ENCODE measurements at places on chromosomes 7 and 10. TPM values are rescaled to one million over a fixed set of nuclear protein-coding genes. Genes with fewer than 3 reads are reported as not detected.

DNA sequence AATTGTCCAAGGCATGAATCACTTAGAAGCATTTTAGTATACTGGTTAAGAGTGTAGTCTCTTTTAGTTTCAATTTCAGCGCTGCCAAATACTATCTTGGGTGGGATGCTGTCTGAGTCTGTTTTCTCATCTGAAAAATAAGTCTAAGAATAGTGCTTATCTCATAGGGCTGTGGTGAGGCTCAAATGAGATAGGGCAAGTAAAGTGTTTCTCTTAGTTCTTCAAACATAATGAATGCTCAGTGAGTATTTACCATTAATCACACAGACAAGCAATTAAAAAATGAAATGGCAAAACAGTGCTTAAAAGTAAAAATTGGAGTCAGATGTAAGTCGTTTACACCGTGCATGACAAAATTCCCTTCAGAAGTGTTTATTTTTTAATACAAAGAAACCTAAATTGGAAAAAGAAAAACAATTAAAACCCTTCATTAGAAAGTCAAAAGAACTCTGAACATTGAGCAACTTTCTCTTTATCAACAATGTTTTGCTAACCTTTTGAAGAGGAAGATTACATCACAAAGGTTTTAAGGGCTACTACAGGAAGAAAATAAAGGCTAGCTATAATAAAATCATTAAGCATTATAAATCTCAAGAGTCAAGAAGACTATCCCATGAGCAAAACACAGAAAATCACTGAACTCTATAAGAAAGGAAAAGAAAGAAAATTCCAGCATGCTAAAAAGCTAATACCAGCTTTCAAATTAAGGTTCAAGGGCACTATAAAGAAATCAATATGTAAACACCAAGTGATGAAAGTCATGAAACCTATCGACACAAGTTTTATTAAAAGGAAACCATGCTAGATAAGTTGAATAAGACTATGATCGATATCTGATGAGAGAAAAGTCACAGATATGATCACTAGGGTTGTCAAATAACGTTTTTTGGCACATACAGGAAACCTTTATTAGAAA lies 45.6 kb upstream of the C1GALT1 start:
- no peak overlapping the region for H3K4me3 ChIP-seq
- peaks cover 4% of the 10 kb centered on the region for H3K4me1 ChIP-seq
- H3K27me3 ChIP-seq: no peaks in the 10 kb centered on the region
- DNase-seq: no peak
- peaks cover 4% of the 10 kb centered on the region for H3K36me3 ChIP-seq

The PON1 gene
- total RNA-seq: not detected

DNA sequence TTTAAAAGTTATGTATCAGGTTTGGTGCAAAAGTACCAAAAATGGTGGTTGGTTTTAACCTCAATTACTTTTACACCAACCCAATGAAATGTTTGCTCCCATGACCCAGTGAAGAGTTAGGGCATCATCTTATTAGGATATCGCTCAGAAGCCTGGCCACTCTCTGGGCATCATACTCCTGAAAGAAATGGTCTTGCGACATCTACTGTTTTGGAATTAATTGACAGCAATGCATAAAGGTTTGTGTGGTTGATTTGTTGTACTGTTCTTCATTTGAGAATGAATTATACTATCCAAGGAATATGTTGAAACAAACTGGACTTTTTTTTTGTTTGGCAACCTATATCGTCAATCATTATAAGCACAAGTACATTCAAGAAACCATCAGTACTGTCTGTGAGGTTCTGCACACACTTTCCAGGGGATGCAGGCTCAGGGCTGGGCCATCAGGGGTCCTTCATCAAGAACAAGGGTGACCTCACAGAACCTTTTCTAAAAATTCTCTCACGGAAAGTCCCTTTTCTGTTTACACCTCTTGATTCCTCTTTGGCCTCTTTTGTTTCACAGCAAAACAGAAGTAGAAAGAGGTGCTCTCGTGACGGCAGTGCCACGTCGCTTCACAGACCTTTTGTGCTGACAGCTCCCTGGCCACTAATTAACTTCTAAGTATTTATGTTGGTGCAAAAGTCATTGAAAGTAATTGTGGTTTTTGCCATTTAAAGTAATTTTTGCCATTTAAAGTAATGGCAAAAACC lies 117.2 kb upstream of the KLF6 start:
- peaks cover 13% of the 10 kb centered on the region for H3K4me1 ChIP-seq
- DNase-seq: no peak
- peaks cover 15% of the 10 kb centered on the region for H3K36me3 ChIP-seq
- H3K27ac ChIP-seq: no peak overlapping the region

The HECW1 gene
- not detected for total RNA-seq

DNA sequence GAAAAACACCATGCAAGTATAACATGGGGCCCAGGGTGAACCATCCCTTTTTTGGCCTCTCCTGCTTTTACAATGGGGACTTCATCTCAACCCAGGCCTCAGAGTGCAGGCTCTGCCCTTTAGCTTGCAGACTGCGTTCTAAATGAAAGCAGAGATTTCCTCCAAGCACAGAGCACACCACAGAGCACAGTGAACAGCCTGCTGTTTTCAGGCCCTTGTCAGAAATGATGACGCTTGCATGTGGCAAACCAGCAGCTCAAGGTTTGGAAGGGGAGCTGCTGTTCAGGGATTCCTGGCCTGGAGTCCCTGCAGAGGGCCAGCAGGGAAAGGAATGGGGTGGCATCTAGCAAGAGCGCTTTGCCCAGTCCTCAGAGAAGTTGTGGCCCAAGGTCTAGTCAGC lies 167.3 kb upstream of the CDCA7L start:
- H3K4me1 ChIP-seq: peaks cover 5% of the 10 kb centered on the region
- H3K36me3 ChIP-seq: no peaks in the 10 kb centered on the region
- H3K4me3 ChIP-seq: no peak overlapping the region
- no peak overlapping the region for H3K27ac ChIP-seq

- peaks cover 10% of the 10 kb centered on the region for H3K36me3 ChIP-seq
- no peak overlapping the region for H3K27ac ChIP-seq
- peak overlapping the region; percentile 70 for H3K4me3 ChIP-seq
These were observed 2.7 kb downstream of the VGF start for GRCh38 chr7:101162551-101163278.

- no peaks in the 10 kb centered on the region for H3K36me3 ChIP-seq
- H3K4me3 ChIP-seq: no peak overlapping the region
- peaks cover 5% of the 10 kb centered on the region for H3K4me1 ChIP-seq
These were observed 148.8 kb downstream of the TAX1BP1 start for GRCh38 chr7:27888736-27889135.

DNA sequence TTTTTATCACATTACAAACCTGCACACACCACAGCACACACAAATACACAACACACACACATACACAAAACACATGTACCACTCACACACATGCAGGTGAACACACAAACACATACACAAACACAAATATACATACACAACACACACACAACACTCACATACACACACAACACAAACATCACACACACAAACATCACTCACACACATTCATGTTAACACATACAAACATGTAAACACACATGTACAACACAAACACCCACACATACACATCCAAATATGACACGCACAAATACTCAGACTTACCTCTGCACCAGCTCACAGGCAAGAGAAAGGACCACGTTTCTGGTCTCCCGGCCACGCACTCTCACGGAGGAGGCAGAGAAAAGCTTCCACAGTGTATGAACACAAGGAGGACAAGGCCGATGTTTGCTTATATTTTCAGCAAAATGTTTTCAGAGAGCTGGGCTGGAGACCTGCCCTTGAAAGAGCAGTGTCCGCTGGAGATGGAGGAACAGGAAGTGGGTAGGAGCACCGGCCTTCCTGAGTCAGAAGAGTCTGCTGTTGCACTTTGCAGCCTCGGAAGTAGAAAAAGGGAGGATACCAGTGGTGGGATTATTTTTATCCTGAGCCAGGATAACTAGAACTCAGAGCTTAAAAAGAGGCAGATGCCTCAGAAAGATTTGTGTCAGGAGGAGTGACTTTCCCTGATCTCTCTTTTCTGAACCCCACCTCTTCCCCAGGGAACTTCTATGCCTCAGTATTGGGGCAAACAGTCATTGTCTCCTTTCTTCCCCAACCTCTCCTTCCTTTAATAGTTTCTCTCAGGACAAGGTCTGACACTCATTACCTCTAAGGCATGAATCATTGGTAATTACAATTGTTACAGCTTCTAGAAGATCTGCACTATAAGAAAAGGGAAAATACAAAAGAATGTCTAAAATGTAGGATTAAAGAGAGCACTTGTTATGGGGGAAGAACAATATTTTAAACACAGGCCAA lies at the start of gene GIMAP6:
TSS of gene GIMAP6 (minus strand) at position 520 of the 999 bp plus-strand sequence. CDS start 2,243 bp downstream, outside the sequence.
- H3K36me3 ChIP-seq: peaks cover 67% of the 10 kb centered on the region
- peak within 1 kb of the TSS; percentile 93 for H3K4me3 ChIP-seq
- H3K27me3 ChIP-seq: no peaks in the 10 kb centered on the region
- H3K4me1 ChIP-seq: peaks cover 46% of the 10 kb centered on the region

- H3K4me1 ChIP-seq: no peaks in the 10 kb centered on the region
- no peak for DNase-seq
- no peak overlapping the region for H3K27ac ChIP-seq
- no peaks in the 10 kb centered on the region for H3K36me3 ChIP-seq
- H3K4me3 ChIP-seq: no peak overlapping the region
These were observed 345.9 kb downstream of the KIF20B start for GRCh38 chr10:90047243-90047729.

The TCAF2 gene
- 20.9 TPM for total RNA-seq

- H3K4me3 ChIP-seq: no peak overlapping the region
- H3K4me1 ChIP-seq: no peaks in the 10 kb centered on the region
- no peaks in the 10 kb centered on the region for H3K27me3 ChIP-seq
- no peak for DNase-seq
- no peak overlapping the region for H3K27ac ChIP-seq
- H3K36me3 ChIP-seq: no peaks in the 10 kb centered on the region
These were observed 91.4 kb downstream of the TMEM130 start for GRCh38 chr7:98778421-98778820.

- H3K36me3 ChIP-seq: no peaks in the 10 kb centered on the region
- DNase-seq: no peak
- H3K4me1 ChIP-seq: peaks cover 7% of the 10 kb centered on the region
- no peak overlapping the region for H3K4me3 ChIP-seq
- no peak overlapping the region for H3K27ac ChIP-seq
- H3K27me3 ChIP-seq: peaks cover 8% of the 10 kb centered on the region
These were observed 34.0 kb downstream of the TMEM270 start for GRCh38 chr7:73894733-73895551.

The C10orf53 gene
- total RNA-seq: not detected

GRCh38 chr10:123865880-123866279 lies 25.7 kb downstream of the CPXM2 start:
- H3K4me1 ChIP-seq: no peaks in the 10 kb centered on the region
- H3K27me3 ChIP-seq: peaks cover 3% of the 10 kb centered on the region

DNA sequence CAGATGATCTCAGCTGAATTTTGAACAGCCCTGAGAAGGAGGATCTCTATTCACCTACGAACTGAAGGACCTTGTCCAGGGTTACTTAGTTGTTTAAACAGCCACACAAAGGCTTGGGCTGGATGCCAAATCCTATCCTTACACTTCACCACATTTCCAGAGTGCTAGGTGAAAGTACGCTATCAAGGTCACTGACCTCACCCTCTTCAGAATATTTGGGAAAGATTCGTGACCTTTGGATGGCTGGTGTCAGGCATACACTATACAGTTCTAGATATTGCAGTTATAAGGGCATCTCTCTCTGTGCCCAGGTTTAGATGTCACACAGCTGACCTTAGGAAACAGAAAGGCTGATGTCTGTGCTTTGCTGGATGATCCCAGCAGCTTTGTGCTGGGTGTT lies 61.2 kb upstream of the ABLIM1 start:
- no peaks in the 10 kb centered on the region for H3K4me1 ChIP-seq
- no peak overlapping the region for H3K27ac ChIP-seq
- H3K4me3 ChIP-seq: no peak overlapping the region
- DNase-seq: no peak
- no peaks in the 10 kb centered on the region for H3K36me3 ChIP-seq

DNA sequence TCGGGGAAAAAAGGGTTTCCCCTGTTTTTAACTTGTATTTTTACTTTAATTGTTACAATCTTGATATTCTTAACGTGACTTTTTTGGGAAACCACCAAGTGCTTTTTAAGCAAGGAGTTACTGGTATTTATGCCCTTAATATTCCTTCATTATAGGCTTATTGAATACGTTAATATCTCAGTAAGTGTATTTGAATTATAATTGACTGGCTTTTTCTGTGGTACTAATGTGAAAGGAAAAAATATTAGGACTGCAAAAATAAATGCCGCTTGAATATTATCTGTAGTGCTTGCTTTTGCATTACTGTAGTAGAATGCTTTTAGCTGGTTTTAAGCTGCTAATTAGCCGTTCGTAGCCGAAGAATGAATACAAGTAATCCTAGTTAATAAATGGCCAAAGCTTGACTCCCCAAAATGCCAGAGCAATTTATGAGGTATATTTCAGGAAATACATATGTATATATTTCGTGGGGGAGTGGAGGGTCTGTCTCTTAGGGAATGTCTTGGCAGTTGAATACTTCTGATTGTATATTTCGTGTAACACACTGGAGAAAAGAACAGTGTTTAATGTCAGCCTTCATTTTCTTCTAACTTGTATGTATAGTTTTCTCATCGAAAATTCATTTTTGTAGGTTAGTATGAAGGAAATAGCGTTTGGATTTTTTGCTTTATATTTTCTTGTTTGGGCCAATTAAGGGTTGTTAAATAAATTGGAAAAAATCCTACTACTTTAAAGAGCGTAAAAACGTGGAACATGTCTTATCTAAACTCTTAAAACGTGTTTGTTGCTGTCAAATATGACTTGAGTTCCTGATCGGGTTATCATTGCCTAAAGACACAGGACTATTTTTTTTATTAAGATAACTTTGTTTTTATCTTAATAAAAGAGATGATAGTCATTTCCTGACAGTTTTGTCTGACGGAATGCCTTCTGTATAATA lies 1.5 kb downstream of the PDCD4 start:
- peaks cover 64% of the 10 kb centered on the region for H3K4me1 ChIP-seq
- H3K27me3 ChIP-seq: no peaks in the 10 kb centered on the region
- DNase-seq: no peak
- H3K4me3 ChIP-seq: peak overlapping the region; percentile 91

The TMEM213 gene
- total RNA-seq: not detected

The PI4K2A gene
- total RNA-seq: 9.3 TPM

Data from activated naive CD8-positive, alpha-beta T cell treated with anti-CD3 and anti-CD28 coated beads, Interleukin-2, amount 10 ng/mL, durations not matched to agents 7 days and 5 days (primary cell).